MG63 (cell line): ENCODE measurements at places on chromosomes 2 and 18. TPM values are rescaled to one million over a fixed set of nuclear protein-coding genes. Genes with fewer than 3 reads are reported as not detected.

- DNase-seq, result peak; percentile 64
These were observed 327.6 kb downstream of the NCKAP5 start for GRCh38 chr2:133240491-133241223.

GRCh38 chr2:6506859-6507258 is 358.8 kb downstream of the CMPK2 start:
- no peak for DNase-seq

DNA sequence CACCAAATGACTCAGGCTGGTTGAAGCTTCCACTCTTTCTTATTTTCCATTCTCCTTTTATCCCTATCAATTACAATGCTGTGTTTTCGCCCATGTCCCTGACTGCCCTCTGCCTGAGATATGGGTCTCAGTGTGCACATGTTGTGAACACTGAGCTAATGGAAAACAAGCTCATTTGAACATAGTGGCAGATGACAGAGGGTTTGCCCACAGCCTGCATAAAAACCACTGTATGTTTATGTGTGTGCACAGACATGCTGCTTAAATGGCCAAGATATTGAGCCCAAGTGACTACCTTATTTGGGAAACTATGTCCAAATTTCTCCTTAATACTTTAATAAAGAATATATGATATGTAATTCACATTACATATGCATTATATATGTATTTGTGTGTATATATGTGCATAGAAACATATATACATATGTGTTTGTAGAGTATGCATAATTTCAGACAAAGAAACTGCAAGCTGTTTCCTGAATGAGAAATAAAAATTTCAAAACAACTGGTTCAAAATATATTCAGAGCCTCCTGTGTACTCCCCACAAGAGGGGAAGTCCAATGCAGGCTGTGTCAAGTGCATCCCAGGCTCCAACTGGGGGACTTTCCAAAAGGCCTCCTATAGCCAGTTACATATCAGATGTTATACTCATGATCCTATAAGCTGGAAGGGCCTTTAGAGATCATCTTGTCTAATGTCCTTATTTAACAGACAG is 92.7 kb upstream of the CD302 start:
- no peak for DNase-seq

- no peak for DNase-seq
These were observed 27.6 kb upstream of the SLC40A1 start for GRCh38 chr2:189608170-189608569.

DNA sequence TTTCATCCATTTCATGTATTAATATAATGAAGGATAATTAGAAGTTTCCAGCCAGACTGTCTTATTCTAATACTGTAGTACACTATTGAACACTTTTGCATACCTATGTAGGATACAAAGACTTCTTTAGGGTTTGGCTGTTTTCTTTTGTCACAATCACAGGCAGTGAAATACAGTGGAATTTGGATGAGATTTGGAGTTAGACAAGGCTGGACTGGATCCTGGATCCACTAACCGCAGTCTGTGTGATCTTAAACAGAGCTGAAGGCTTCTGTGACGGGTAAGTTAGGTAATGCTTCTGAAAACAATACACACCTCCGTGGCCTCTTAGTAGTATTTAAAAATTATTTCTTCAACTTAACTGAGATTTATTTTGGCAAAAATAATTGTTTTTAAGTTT is 1128.6 kb upstream of the CDH2 start:
- DNase-seq, result no peak

GRCh38 chr18:26621161-26622026 is 73.0 kb upstream of the KCTD1 start:
- peak; percentile 30 for DNase-seq

DNA sequence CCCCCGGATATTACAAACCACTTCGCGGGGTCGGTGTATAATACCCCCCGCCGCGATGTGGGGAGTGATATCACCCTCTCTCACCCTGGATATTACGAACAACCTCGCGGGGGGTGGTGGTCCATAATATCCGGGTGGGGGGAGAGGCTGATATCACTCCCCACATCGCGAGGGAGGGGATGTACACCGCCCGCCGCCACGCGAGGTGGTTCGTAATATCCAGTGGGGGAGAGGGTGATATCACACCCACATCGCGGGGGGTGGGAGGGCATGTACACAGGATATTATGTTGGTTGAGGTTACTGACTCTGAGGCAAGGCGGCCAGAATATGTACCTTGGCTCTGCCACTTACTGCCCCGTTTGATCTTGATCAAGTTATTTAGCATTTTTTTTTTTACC is 14.8 kb upstream of the CWC22 start:
- DNase-seq, result no peak

DNA sequence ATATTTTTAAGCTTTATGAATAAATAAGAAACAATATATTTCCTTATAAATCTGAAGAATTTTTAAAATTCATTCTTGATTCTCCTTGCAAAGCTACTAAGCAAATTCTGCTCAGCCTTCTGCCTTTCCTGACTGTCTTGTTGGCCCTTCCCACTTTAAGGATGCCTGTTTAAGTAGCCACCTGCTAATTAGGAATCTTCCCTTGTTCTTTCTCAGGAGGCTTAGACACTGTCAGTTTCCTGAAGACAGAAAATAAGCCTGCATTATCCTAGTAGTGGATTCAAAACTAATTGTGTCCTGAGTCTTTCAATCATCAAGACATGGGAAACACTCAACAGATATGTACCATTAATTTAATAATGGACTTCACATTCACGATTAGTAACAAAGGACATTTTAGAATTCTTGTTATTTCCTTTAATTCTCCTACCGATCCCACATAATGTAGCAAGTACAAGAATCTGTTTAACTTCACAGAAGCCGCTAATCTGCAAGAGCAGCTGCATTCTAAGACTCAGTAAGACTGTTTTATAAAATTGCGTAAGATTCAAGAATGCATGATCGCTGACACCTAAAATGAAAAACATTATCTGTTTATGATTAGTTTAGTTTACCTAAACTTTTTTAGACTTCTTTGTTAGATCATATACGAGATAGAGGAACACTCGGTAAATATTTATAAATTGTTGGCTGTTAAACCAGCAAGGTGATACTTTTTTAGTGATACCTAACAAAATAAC is 445.4 kb upstream of the DSEL start:
- DNase-seq, result no peak

DNA sequence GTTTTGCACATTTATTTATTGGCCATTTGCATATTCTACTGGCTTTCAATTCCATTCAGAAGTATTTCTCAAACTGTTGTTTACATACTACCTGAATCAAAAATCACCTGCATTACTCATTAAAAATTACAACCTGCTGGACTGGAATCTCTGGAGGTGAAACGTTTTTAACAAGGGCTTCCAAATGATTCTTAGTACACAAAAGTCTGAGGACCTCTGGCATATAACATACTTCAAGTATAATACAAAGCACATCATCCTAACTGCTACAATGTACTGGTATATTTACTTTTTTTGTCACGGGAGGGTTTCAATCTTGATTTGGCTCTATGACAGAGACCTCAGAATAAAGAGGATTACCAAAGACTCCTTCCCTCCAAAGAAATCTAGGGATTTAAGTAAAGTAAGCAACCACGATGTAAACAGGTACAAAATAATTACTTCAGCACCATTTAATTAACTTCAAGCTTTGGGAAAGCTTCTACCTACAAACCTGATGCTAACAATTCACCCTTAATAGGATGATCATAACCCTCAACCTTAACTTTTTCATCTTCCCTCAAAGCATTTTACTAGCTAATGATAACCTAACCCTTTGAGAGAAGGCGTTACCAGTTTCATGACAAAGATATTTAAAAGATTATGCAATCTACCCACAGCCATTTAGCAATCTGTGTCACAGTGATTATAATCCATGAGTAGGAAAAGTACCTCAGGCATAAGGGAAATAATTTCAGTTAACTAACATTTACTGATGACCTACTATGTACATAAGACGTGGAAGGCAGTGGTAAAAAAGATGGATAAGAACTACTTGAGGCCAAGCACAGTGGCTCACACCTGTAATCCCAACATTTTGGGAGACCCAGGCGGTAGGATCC is 24.7 kb downstream of the ATAD2B start:
- no peak for DNase-seq

DNA sequence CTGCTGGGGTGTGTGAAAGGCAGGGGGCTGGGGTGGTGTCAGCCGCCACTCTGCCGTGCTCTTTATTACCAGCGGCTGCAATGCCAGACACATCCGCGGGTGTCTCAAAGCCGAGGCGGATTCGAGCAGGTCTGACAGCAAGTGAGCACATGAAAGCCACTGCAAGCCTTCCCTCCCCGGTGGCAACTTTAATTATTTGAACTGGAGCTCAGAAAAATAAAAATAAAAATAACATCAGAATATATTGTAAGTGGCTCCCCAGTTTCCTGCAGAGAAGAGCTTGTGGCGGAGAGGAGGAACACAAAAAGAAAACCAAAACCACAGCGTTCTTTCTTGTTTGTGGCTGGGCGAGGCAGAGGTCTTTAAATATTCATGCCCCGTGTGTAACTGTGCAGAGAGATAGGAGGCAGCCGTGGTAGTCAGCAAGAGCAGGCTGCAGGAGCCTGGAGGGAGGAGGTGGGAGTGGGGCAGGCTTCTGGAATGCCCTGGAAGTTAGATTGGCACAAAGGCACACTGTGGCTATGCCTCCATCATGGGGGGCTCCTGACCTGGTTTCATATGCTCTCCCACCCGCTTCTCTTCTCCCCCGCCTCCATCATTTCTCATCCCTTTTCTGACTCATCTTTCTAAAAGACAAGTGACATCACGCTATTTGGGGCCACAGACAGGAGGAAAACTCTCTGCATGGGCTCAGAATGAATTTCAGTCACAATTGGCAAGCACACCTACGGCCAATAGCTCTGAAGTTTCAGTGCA is 199.8 kb downstream of the CLIP4 start:
- peak; percentile 36 for DNase-seq

- no peak for DNase-seq
These were observed 19.7 kb downstream of the FIGN start for GRCh38 chr2:163716101-163716500.

GRCh38 chr2:123720760-123721159 is 304.3 kb upstream of the CNTNAP5 start:
- no peak for DNase-seq

DNA sequence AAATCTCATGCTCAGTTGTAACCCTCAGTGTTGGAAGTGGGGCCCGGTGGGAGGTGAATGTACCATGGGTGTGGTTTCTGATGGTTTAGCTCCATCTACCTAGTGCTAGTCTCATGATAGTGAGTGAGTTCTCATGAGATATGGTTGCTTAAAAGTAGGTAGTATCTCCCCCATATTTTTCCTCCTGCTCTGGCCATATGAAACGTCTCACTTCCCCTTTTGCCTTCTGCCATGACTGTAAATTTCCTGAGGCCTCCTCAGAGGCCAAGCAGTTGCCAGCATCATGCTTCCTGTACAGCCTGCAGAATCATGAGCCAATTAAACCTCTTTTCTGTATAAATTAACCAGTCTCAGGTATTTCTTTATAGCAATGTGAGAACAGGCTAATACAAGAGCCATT is 62.8 kb upstream of the RNF152 start:
- DNase-seq, result no peak

DNA sequence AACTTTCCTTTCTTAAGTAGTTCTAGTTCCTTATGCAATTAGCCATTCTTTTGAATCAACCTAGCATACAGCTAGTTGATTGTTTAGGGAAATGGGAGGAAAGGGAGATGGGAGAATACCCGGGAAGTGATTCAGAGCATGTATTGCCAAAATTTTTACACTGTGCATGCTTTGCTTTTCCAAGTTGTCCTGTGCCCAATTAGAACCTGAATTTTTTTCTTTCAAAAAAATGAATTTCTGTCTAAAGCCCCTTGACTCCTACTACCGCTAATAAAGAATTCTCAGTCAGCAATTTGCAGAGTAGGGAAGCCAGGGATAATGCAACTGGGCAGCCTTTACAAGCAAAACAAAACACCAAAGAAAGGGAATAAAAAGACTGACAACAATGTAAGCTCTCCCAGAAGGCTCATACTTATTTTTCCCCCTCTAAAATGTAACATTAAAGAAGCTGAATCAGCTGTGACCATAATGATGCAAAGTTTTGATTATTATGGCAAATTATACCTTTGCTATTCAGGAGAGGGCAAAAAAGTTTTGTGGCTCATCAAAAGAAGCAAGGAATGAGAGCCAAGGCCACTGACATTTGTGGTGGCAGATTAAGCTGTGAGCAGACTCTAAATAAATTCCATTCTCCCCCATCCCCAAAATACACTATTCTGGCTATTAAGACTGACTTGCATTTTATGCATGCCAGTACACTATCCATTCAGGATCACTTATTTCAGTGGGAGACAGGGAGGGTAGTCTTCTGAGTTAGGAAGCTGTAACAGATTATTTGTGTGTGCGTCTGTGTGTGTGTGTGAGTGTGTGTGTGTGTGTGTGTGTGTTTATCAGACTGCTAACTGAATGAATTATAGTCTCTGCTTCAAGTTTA is 174.3 kb downstream of the ERBB4 start:
- peak; percentile 12 for DNase-seq

The IMP4 gene
- 115 and 179 TPM in 2 replicates for total RNA-seq

The CCDC74B gene
- total RNA-seq, result 0.54 and 3.9 TPM in 2 replicates

The PAX3 gene
- 9.4 and 15.2 TPM in 2 replicates for total RNA-seq

The CYP27A1 gene
- total RNA-seq, result 7.7 and 8.9 TPM in 2 replicates

The CYS1 gene
- 1.0 and 2.0 TPM in 2 replicates for total RNA-seq

The POTEJ gene
- not detected in 2 replicates for total RNA-seq
